ENCODE measurements at places on chromosomes 1 and 21. TPM values are rescaled to one million over a fixed set of nuclear protein-coding genes. Genes with fewer than 3 reads are reported as not detected.

DNA sequence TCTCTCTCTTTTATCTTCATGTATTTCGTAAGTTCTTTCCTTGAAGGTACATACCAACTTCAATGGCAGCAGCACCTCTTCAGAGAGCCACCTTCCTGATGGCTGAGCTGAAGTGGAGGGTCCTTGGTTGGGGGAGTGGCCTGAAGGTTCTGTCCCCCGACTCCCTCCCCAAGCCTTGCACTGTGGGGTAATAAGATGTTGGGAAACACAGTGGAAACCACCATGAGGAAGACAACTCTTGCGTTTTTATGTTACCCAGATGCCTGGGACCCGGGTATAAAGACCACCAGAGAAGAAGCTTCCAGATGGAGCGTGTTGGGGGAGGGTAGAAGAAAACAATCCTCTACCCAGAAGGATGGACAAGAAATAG lies 794 bp downstream of the KRTAP12-3 start:
- DNase-seq, result no peak

- no peak for DNase-seq
These were observed 155.5 kb downstream of the GLUL start for GRCh38 chr1:182235952-182236650.

Gene PDZK1IP1
- polyA plus RNA-seq, result not detected

Gene TMOD4
- 0.57 TPM for polyA plus RNA-seq

GRCh38 chr1:184761969-184762485 lies 7.4 kb upstream of the EDEM3 start:
- DNase-seq, result no peak

DNA sequence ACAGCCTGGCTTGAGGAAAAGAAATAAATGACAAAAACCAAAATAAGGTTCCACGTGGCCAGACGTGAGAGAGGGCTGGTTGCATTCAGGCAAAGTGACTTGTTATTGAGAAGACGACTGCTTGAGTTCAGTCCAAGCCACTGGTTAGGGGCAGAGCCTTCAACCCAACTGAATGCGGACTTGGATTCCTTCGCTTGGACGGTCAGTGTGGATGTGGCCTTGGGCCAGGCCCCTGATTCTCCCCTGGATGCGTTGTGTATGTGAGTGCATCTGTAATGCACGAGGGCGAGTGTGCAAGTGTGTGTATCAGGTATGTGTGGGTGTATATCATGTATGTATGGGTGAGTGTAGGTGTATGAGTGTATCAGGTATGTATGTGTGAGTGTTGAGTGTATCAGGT lies 1.9 kb downstream of the PLA2G2F start:
- no peak for DNase-seq

Gene SLC27A3
- polyA plus RNA-seq, result 9.0 TPM

- no peak for DNase-seq
These were observed 10.8 kb downstream of the DPT start for GRCh38 chr1:168717906-168718891.

DNA sequence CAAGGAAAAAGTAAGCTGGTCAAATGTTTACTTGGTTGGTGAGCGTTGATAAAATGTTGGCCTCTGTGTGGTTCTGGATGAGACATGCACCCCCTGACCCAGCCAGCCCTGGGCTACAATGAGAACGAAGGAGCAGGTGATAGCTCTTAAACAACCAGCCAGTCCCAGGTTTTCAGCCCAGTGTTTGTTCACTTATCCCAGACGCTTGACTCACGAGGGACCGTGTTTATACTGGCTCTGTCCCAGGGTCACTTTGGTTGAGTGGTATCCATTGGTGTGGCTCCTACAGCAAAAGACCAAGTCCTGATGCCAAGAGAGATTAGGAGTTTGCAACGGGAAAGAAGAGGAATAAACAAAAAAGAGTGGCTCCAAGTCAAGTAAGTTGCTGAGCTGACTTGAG lies 86.9 kb downstream of the KCNJ15 start:
- DNase-seq, result no peak

Gene IL20
- not detected for polyA plus RNA-seq

Gene OR2T34
- not detected for polyA plus RNA-seq

Gene C1orf232
- not detected for polyA plus RNA-seq

Gene OR2M3
- polyA plus RNA-seq, result not detected

DNA sequence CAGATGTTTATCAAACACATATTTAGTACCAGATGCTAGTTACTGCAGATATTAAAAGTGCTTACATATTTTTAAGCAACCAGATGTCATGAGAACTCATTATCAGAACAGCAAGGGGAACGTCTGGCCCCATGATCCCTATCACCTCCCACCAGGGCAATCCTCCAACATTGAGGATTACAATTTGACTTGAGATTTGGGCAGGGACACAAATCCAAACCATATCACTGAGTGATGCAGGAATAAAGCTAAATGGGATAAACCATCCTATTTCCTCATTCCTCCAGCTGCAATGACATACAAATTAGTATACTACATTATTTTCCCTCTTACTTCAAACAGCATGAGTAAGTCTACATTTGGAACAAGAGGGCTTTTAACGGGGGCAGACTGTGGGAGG lies 3.1 kb upstream of the KCNK2 start:
- DNase-seq, result no peak

GRCh38 chr1:151130987-151131586 lies 15.3 kb downstream of the SEMA6C start:
- peak; percentile 31 for DNase-seq

DNA sequence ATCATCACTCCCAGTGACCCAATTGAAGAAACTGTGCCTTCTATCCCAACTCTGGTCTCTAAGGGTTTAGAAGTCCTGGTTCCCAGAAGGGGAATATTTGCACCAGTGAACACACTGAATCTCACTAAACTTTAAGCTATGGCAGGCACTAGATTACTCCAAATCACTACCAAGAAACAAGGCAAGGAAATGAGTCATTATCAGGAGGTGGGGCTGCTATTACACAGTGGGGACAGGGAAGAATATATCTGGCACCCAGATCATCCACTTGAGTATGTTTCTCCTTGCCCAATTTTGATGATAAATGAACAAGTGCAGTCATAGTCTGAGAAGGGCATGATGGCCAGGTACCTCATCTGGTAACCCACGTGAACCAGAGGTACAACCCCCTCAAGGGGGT lies 7.0 kb downstream of the MRPL9 start:
- DNase-seq, result no peak

GRCh38 chr1:28668956-28669723 lies 556 bp downstream of the GMEB1 start:
- no peak for DNase-seq

Gene CCDC30
- polyA plus RNA-seq, result 0.94 TPM
